Mesenteric fat pad (tissue), 1 donor: ENCODE measurements at places on chromosomes 12 and 14.

DNA sequence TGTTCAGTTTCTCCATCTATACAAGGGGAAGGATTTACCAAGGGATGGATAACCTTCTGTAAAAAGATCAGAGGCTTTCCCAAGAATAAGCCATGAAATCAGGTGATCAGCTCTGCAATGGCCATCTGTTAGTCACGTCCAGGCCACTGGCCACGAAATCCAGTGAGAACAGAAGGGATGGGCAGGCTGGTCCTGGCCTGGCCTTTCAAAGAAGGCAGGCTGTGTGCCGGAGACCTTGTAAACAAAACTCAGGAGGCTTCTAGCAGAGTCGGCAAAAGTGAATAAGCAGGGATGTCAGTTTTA, 68.5 kb downstream of the RNF34 start:
- DNase-seq: no peak

DNA sequence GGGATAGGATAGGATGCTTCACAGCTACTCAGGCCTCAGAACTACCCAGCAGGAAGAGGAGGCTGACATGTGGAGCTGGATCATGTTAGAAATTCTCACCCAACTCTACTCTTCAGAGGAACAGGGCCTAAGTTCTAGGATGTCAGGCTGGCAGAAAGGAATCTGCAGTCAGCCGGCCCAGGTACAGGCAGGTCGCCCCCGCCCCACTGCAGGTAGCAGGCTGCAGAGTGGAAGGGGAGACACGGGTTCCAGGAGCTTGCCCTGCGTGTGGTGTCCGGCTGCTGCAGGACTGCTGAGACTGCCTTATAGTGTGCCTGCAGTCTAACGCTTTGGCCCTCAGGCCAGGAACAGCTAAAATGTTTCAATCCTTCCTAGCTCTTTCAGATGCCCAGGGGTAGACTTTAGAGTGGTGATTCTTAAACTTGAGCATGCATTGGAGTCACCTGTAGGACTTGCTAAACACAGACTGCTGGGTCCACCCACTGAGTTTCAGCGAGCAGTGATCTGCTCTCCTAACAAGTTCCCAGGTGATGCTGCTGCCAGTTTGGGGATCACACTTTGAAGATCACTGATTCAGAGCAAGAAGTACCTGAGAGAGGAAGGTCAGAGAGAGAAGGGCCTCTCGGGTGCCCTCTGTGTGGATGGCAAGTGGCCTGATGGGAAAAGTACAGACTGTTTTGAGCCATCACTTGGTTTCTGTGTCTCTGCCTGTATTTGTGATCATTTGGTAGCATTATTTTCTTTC, 153.6 kb downstream of the PPM1H start:
- no peak for DNase-seq

- no peak for DNase-seq
Measured at GRCh38 chr14:102588821-102589220, 3.6 kb upstream of the RCOR1 start.

- DNase-seq: no peak
Measured at GRCh38 chr12:20963762-20964161, 153.3 kb downstream of the SLCO1B3 start.

GRCh38 chr12:70661466-70662161, 24.4 kb upstream of the PTPRB start:
- DNase-seq: no peak
